Esophagus muscularis mucosa (tissue), 4 donors: ENCODE measurements at places on chromosomes 13 and 19. TPM values are rescaled to one million over a fixed set of nuclear protein-coding genes. Genes with fewer than 3 reads are reported as not detected.

The KRTDAP gene
- total RNA-seq = not detected

The ISOC2 gene
- total RNA-seq = 104 TPM

The ZNF226 gene
- 14.4 TPM for total RNA-seq

The SPINT2 gene
- total RNA-seq = 13.4 TPM

The ZNF460 gene
- 52.3 TPM for total RNA-seq

The CPB2 gene
- not detected for total RNA-seq

The GGACT gene
- 1.3 TPM for total RNA-seq

GRCh38 chr19:36527873-36528193 is 238 bp downstream of the ZNF260 start:
- DNase-seq = no peak

- no peak for DNase-seq
Measured at GRCh38 chr19:48390188-48391099, 907 bp downstream of the KDELR1 start.

- no peak for DNase-seq
Measured at GRCh38 chr19:38679839-38680238, 32.4 kb downstream of the ACTN4 start.

GRCh38 chr13:113854238-113855011 is 9.5 kb downstream of the GAS6 start:
- no peak for DNase-seq

DNA sequence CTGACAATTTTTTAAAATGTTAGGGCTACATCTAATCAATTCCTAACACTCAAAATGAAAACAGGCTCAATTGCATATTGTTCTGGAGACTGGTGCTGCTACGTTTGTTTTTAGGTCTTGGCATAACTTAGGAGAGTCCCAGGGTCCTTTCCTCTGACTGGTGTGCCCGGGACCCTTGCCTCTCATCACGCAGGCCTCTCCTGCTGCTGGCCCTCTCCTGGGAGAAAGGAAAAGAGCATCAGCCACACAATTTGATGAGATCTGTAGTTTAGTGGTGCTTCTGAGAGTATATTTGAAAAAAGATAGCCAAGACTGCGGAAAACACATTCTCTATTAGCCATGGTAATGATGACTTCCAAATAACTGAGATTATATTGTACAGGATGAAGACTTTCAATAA is 380.0 kb downstream of the KLF12 start:
- no peak for DNase-seq

DNA sequence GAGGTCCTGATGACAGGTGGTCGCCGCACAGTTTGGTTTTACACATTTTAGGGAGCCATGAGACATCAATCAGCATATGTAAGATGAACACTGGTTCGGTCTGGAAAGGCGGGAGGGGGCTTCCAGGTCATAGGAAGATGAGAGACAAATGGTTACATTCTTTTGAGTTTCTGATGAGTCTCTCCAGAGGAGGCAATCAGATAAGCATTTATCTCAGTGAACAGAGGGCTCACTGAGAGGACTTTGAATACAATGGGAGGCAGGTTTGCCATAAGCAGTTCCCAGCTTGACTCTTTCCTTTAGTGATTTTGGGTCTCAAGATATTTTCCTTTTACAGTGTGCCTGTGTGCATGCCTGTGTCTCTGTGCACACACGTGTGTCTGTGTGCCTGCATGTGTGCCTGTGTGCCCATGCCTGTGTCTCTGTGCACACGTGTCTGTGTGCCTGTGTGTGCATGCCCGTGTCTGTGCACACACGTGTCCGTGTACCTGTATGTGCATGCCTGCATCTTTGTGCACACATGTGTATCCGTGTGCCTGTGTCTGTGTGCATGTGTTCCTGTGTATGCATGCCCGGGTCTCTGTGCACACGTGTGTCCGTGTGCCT is 35.5 kb upstream of the TMEM255B start:
- no peak for DNase-seq

GRCh38 chr13:63954683-63955082 is 2539.0 kb upstream of the PCDH20 start:
- no peak for DNase-seq

- DNase-seq = no peak
Measured at GRCh38 chr13:30158774-30159445, 148.4 kb downstream of the KATNAL1 start.

GRCh38 chr13:34300559-34300958 is 482.6 kb downstream of the RFC3 start:
- DNase-seq = no peak

DNA sequence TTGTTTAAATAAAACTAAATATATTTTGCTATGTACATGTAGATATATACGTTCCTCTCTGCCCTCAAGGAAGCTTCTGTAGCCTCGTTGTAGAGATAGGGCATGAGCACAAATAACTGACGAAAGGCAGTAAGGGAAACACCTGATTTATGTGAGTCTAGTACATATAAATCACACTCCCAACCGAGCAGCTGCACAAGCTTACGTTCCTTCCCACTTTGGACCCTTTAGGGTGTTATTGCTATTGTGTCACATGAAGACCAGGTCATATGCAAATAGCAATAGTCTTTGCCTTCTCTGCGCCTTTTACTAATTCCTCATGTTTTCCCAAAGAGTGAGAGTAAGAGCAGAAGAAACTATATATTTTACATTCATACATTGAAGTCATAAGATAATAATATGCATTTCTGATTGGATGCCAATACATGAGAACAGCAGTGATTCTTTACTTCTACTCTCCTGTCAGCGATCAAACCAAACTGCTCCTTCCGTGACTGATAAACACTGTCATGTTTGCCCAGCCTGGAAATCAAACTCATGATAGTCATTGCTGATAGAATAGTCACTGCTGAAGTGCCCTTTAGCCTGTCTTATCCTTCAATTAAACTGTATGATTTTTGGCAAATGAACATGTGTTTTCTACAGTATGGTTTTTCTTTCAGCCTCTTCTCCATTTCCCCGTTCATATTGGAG is 127.2 kb upstream of the MAB21L1 start:
- DNase-seq = no peak

DNA sequence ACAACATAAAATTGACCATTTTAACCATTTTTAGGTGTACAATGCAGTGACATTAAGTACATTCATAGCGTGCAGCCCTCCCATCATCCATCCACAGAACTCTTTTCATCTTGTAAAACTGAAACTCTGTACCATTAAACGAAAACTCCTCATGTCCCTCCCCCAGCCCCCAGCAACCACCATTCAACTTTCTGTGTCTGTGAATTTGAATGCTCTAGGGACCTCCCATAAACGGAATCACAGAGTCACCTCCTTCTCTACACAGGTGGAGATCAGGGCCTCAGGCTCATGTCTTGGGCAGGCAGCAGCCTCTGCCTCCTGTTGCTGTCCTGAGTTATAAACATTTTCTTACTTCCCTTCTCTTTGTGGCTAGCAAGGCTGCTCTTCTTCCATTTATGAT is 7.3 kb upstream of the CCNE1 start:
- DNase-seq = no peak

DNA sequence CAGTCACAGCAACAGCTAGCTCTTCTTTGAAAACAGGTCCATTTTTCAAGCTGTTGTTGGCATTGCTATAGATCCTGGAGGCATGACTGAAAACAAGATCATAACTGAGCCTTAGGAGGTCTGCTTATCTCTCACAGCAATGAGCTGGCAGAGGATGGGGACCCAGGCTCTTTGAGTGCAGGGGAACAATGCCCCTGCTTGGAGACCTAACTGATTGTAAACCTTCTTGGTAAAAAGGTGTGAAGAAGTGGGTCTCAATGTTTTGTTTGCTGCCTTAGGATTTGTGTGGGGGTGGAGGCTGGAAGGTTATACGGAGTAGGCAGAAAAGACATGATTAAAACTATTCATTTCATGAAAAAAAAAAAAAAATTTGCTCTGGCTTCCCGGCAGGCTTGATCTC is 94.6 kb downstream of the EFNB2 start:
- peak; percentile 64 for DNase-seq

GRCh38 chr13:101631395-101631794 is 178.9 kb downstream of the ITGBL1 start:
- DNase-seq = no peak

DNA sequence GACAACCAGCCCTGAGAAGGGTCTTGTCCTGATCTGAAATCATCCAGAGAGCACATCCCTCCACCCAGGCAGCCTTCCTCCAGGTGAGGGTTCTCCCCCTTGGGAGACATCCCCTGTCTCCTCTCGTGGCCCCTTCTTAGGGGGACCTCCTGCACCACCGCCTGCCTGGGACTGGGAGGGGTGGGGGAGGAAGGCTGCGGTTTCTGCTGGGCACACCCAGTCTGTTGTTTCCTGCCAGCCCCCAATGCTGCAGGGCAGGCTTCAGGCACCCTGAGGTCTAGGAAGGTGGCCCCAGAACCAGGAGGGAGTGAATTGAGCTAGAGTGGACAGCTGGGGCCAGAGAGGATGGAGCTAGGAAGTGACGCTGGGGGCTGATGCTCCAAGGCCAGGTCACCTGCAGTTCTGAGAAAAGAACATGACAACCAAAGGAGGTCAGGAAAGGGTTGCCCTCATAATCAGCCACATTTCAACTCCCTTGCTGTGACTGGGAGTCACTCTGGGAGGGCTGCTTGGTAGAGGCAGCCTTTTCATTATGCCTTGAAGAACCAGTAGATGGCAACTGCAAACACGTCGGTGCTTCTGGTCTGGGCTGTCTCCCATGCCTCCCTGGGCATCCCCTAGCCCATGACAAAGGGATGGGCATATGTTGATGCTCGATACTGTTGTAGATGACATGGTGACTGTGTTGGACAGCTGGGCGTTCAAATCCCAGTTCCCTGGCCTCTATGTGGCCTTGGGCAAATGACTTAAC is 1.4 kb downstream of the ARHGEF18 start:
- no peak for DNase-seq

- DNase-seq = no peak
Measured at GRCh38 chr13:50873467-50873866, 30.0 kb upstream of the DLEU7 start.

DNA sequence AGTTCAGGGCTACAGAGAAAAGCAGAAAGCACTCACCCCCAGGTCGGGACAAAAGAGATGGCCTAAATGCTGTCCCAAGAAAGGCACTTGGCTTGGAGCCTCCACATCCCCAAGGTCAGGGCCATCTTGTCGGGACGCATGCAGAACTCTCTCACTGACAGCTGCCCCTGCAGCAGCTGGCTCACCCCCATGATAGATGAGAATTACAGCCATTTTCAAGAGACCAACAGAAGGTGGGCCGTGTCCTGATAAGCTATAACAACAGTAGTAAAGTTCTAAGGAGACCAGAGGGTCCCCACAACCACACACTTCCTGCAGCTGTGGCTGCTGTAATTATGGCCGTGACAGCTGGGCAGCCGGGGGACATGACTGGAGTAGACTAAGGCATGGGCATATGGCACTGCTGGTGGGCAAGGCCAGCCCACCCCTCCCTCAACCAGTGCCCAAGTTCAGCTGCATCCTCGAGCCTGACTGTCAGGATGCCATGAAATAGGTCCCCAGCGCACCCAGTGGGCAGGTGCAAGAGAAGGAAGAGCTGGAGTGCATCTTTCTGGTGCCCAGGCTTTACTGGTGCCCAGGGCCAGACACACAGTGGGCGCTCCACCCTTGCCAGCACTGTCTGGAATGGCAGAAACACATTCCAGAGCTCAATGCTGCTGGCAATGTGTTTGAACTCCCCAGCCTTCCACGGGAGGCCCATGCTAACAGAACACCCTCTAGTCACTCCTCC is 436.7 kb upstream of the ZNF507 start:
- DNase-seq = peak; percentile 89

DNA sequence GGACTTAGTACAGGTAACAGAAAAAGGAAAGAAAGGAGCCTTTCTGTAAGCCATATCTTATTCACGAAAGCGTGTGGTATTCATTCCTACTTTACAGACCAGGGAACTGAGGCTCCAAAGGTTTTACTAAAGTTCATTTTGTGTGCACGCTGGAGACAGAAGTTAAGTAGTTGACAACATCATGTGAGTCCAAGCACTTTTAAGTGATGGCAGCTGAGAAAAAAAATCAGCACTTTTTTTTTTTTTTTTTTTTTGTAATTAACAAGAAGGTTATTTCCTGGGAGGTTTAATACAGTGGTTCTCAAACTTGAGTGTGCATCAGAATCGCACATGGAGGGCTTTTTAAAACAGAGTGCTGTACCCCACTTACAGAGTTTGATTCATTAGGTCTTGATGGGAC is 2.0 kb downstream of the DNAJC3 start:
- no peak for DNase-seq

- DNase-seq = no peak
Measured at GRCh38 chr19:3725640-3726310, 17.6 kb downstream of the TJP3 start.

- DNase-seq = peak; percentile 94
Measured at GRCh38 chr19:47305309-47305751, 4.3 kb upstream of the C5AR1 start.

- DNase-seq = no peak
Measured at GRCh38 chr19:7778081-7778480, 15.0 kb downstream of the CLEC4M start.

- no peak for DNase-seq
Measured at GRCh38 chr19:47423203-47423882, 4.0 kb upstream of the MEIS3 start.
